ENCODE measurements at places on chromosomes 4 and X.
A peak's percentile ranks its signal among the peaks of the same experiment; 100 is the strongest.

- DNase-seq = peak; percentile 11
Observed at GRCh38 chr4:73193659-73194058, 64.9 kb downstream of the ANKRD17 start.

DNA sequence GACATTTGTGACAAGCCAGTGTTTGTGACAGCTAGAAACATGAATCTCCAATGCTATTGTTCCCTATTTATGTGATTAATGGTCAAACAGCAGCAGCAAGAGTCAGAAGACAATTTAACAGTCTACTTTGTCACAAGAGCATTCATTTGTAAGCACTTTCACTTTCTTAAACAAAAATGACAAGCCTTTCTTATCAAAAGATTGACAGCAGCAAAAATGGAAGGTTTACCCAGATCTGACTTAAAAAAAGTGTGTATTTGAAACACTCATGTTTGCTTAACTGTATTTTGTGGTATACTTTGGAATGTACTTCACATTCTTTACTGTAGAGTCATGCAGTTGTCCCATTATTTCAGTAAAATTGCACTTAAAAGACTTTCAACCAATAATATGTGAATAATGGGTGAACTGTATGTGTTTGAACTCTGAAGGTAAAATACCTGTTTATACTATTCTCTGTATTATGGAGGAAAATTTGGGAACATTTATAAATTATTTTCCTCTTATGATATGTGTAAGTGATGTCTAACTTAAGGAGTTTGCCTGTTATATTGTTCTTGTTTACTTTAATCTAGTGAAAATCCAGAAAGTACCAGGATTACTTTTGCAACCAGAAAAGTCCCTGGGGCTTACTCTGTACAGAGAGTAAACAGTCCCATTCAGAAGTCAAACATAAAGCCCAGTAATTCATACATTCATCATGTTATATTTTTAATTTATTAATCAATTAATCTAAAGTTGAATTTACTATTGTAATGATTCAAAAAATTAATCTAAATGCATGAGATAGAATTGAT is 314.9 kb upstream of the TRAM1L1 start:
- DNase-seq = peak; percentile 61

DNA sequence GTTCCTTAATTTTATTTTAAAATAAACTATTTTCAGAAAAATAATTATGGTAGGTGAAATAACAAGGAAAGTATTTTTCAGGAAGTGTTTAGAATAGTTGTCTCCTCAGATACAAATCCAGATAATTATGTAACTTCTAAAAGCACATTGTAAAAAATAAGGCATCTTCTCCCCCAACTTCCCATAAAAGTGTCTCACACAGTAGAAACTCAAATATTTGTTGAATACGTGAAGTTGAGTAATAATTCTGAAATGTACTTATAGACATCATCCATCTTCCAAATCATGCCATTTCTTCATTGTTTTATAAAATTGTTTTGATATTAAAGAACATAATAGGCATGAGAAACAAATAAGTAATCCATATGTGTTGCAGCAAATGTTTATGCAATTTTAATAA is 18.0 kb downstream of the SHISA3 start:
- no peak for DNase-seq

- no peak for DNase-seq
Observed at GRCh38 chrX:18065956-18066355, 154.7 kb downstream of the BEND2 start.

GRCh38 chrX:24245202-24245601 is 68.7 kb downstream of the SUPT20HL2 start:
- DNase-seq = peak; percentile 90

All from MCF 10A (cell line).